ENCODE measurements at places on chromosomes 12 and 14.

DNA sequence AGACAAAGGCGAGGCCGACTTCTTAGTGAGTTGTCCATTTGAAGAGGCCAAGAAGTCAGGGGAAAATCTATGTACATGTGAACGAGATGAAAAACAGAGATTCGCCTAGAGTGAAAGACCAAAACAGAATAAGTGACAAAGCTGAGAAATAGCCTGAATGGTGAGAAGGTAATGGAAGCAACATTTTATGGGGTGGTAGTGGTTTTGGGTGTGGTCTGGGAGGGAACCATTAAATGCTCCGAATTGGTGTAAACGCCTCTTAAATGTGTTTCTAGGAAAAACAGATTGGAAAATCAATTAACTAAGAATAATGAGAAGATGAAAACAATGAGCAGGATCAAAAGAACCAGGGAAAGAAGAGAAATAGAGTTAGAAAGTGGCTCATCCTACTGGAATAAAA is 83.8 kb upstream of the MANSC4 start:
- no peak for DNase-seq

- DNase-seq: no peak
Observed at GRCh38 chr12:64583771-64584421, 26.4 kb upstream of the RASSF3 start.

GRCh38 chr12:11581179-11581755 is 68.2 kb upstream of the ETV6 start:
- no peak for DNase-seq

DNA sequence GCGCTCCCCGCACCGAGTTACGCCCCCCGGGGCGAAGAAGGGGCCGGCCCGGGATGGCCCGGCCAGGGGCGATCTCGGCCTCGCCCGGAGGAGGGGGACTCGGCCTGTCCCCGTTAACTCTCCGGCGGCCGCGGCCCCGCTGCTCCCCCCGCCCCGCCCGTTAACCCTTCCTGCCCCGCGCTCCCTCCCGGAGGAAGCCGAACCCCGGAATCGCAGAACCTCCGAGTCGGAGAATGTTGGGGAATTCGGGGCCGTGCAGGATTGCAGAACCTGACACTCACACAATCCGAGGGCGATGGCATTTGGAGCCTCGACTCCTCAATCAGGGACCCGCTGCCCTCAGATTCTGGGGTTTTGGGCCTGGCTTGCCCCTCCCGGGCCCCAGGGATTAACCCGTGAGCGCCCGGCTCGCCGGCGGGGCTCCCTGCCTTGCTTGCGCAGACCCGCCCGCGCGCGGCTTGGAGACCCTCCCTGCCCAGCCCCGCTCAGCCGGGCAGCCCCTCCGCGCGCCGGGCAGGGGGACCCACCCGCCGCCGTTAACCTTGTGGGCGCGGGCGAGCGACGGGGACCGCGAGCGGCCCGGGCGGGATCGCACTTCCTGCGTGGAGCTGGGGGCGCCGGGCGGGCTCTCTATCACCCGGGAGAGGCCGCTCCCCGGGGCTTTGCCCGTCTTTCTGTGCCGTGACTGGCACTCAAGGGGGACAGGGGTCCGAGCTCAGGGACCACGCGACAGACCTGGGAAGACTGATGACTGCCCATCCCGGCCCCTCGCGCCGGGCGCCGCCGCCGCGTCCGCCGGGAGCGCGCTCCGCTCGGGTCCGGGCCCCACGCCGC is 18.8 kb downstream of the BEGAIN start:
- DNase-seq: no peak

- no peak for DNase-seq
Observed at GRCh38 chr14:58673722-58674121, 36.0 kb downstream of the DACT1 start.

DNA sequence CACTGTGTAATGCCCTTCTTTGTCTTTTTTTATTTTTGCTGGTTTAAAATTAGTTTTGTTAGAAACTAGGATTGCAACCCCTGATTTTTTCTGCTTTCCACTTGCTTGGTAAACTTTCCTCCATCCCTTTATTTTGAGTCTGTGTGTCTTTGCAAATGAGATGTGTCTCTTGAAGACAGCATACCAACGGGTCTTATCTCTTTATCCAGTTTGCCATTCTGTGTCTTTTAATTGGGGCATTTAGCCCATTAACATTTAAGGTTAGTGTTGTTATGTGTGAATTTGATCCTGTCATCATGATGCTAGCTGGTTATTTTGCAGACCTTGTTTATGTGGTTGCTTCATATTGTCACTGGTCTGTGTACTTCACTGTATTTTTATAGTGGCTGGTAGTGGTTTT is 43.5 kb upstream of the LALBA start:
- no peak for DNase-seq

- no peak for DNase-seq
Observed at GRCh38 chr12:32737715-32738114, 18.0 kb downstream of the YARS2 start.

GRCh38 chr14:60116181-60116580 is 24.5 kb downstream of the PCNX4 start:
- DNase-seq: no peak

GRCh38 chr12:6285063-6285477 is 25.4 kb upstream of the PLEKHG6 start:
- no peak for DNase-seq

GRCh38 chr12:12024911-12025682 is 45.6 kb upstream of the BCL2L14 start:
- no peak for DNase-seq

DNA sequence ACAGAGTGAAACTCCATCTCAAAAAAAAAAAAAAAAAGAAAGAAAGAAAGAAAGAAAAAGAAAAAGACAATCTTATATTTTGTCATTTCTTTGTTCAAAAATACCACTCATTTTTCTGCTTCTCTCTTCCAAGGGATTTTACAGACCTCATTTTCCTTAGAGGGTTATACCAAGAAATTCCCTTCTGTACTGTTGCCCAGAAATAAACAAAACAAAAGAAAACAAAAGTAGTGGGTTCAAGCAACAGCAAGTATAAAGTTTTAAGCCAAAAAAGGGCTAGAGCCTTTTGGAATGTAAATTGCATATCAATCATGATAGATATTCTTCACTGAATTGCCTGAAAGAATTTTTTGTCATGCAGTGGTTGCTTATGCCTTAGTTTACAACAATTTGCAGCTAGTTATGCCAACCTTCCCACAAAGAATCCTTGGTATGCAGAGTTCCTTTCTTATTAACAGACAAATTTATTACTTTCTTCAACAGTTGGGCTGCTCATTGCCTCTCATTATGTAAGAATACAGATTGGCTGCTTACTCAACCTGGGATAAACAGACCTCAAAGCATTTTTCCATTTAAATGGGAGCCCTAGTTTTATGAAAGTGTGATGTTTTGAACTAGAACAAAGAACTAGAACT is 129.1 kb upstream of the PPFIA2 start:
- DNase-seq: no peak

DNA sequence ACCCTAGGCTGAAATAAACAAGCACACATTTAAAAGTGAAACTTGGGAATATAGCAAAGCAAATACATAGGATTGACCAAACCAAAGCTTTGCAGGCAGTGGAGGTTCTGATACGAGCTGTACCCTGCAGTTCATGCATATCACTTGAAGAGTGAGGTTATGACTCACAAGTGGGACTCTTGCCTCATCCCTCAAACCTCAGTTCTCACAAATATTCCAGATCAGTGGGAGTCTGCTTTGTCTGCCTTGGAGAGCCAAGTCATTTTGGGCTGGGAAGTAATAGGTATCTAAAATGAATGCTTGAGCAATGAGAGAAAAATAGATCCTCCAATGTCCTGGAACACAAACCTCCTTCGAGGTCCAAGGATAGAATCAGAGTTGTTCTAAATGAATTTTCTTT is 116.4 kb downstream of the LRIG3 start:
- no peak for DNase-seq

DNA sequence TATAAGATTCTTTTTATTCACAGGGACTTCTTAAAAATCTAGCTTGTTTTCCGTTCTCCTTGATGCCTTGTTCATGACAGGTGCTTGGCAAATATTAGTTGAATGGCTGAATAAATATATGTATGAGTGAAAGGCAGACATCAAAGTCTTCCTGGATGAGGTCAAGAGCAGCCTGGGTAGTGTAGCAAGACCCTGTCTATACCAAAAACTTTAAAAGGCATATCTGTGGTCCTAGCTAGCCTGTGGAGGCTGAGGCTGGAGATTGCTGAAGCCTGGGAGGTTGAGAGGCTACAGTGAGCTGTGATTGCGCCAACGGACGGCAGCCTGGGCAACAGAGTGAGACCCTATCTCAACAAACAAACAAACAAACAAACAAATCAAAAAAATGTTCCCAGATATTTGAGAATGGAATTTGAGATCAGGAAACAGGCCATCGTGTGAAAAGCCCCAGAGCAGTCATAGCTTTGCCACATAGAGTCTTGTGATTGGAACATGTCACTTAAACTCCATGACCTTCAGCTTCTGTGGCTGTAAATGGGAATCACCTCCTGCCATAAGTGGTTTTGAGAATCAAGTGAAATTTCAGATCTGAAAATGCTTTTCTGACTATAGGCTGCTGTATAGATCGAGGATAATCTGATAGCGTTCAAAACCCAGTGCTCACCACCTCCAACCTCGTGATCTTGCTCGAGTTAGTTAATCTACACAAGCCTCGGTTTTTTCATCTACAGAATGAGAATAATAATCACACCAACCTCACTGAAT is 64.3 kb downstream of the ZFP36L1 start:
- DNase-seq: no peak

DNA sequence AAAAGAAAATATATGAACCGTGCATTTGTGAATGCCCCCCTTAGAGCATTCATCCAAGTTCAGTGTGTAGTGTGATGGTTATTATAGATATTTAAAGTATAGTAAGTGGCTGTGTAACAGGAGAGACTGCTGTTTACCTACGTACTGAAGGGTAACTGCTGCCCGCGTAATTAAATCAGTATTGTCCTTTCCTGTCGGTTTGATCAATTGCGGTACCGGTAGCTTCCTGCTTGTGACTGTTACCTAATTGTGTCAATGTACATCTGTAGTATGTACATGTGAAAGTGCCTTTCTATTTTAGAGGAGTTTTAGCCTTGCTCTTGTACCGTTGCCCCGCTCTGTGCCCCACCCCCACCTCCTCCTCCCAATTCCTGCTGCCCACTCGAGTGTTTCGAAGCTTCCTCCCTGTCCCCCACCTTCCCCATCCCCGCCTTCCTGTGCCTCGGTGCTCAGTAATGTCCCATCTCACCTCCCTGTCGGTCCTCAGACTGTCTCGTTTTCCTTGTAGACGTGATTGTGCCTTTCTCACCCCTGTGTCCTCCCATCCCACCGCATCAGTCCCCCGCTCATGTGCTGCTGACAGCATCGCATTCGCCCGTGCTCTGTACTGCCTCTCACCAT is 75.0 kb downstream of the KICS2 start:
- DNase-seq: no peak

GRCh38 chr12:1553987-1554982 is 40.1 kb downstream of the FBXL14 start:
- no peak for DNase-seq

DNA sequence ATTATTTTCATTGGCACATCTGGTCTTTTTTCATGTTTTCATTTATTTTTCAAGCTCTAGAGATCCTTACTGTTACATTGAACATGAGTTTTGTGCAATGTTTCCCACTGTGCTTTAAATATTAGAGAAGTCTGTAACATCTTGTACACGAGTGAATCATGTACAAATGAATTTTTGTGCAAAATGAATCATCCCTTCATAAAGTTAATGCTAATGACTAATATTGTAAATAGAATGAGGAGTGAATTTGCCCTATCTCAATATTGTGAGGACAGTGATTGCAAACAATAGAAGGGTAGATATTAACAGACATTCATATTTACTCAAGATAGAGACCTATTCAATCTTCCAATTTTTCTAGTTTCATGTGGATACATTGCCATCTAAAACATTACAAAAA is 463.3 kb upstream of the FOXG1 start:
- no peak for DNase-seq

GRCh38 chr14:100568998-100569733 is 18.1 kb downstream of the BEGAIN start:
- no peak for DNase-seq

- no peak for DNase-seq
Observed at GRCh38 chr12:43816168-43816567, 10.1 kb upstream of the TWF1 start.

GRCh38 chr14:77862154-77862786 is 62.4 kb downstream of the ADCK1 start:
- peak; percentile 57 for DNase-seq

DNA sequence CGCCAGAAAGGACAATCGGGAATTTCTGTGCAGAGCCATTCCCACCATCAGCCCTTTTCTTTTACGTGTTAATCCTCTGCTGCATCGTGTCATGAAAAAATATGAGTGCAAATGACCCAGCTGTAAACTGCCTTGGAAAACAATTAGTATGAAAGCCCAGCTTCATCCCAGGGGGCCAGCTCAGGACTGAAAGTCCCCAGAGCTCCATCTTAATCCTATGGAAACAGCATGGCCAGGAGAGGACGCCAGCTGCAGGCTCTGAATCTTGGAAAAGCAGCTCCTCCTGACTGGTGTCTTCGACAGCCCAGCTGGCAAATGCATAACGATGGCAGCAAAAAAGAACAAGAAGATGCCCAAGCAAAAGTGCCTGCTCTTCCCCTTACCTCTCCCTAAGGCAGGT is 191.5 kb downstream of the NTF3 start:
- DNase-seq: no peak

Data from NK-92 treated with Interleukin-12 subunit alpha and Interleukin-12 subunit beta, amount 100 ng/mL, for 24 hours (cell line).